ENCODE measurements at places on chromosomes 2 and 18. TPM values are rescaled to one million over a fixed set of nuclear protein-coding genes. Genes with fewer than 3 reads are reported as not detected.

The GREB1 gene
- 0.23 TPM for total RNA-seq

The FBXO48 gene
- 0.83 TPM for total RNA-seq

The GATA6 gene
- 14.6 TPM for total RNA-seq

The PID1 gene
- not detected for total RNA-seq

The TMEM37 gene
- total RNA-seq: 2.9 TPM

GRCh38 chr2:239251971-239252370 is 148.8 kb downstream of the HDAC4 start:
- H3K36me3 ChIP-seq: no peaks in the 10 kb centered on the region
- H3K27ac ChIP-seq: no peak overlapping the region
- DNase-seq: no peak
- no peak overlapping the region for H3K4me3 ChIP-seq
- H3K27me3 ChIP-seq: no peaks in the 10 kb centered on the region
- H3K4me1 ChIP-seq: peaks cover 7% of the 10 kb centered on the region

- DNase-seq: no peak
- no peak overlapping the region for H3K4me3 ChIP-seq
- no peaks in the 10 kb centered on the region for H3K4me1 ChIP-seq
- no peaks in the 10 kb centered on the region for H3K27me3 ChIP-seq
These were observed 1815.3 kb upstream of the CELF4 start for GRCh38 chr18:39380866-39381265.

- no peak overlapping the region for H3K27ac ChIP-seq
- no peaks in the 10 kb centered on the region for H3K36me3 ChIP-seq
These were observed 72.3 kb downstream of the MDH1 start for GRCh38 chr2:63661076-63661475.

DNA sequence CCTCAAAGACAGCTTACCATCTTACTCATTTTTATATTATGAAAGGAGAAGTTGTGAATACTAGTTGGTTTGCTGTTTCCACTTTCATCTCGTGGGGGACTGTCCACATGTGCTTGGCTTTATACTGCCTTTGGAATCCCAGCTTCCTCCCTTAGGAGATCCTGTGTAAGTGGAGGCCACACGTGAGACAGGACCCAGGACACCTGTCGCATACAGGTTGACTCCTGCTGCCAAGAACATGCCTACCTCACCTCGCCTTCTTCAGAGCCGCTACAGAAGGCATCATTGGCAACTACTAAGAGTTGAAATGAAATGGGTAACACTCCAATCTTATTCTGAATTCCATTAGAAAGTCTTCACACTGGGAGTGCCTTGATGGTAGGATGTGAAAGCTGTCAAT is 69.3 kb downstream of the PPP4R1 start:
- no peak overlapping the region for H3K4me3 ChIP-seq
- H3K36me3 ChIP-seq: peaks cover 25% of the 10 kb centered on the region
- no peaks in the 10 kb centered on the region for H3K4me1 ChIP-seq
- H3K27me3 ChIP-seq: no peaks in the 10 kb centered on the region
- H3K27ac ChIP-seq: no peak overlapping the region
